ENCODE measurements at places on chromosomes 6 and 20. TPM values are rescaled to one million over a fixed set of nuclear protein-coding genes. Genes with fewer than 3 reads are reported as not detected.

The LIN28B gene
- total RNA-seq, result 0.07 TPM

The SOX18 gene
- not detected for total RNA-seq

The SLC32A1 gene
- total RNA-seq, result not detected

GRCh38 chr6:43923376-43924221 is 153.6 kb downstream of the VEGFA start:
- peak; percentile 89 for DNase-seq

DNA sequence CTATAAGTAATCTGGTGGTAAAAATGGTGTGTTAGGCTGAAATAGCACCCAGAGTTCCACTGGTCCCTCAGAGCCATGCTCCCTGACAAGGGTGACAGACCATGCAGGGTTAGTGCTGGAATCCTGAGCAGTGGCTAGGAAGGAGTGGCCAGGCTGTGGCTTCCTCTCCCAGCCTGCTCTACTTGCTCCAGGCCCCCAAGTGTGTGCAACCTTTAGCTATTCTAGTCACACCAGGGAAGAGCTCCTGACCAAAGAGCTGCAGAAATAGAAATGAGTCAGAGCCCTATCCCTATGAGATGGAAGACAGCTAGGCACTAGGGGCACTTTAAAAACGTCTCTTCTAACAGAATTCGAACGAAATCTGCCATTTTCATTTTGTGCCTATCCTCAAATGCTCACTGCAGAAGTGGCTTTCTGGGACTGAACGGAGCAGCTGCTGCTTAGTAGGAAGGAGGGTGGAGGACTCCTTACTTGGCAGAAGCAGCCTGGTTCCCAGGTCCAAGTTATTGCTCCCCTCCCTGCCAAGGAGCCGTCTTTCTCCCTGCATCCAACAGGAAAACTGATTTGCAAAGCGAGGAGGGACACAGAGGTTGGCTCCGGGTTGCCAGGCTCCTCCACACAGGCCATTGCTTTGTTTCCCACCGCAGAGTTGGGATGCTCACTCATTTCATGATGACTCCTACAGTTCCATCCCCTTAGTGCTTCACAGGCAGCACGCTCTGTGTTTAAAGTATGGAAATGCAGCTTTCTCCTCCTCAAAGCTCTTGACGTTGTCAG is 754.5 kb downstream of the C6orf118 start:
- DNase-seq, result peak; percentile 2

GRCh38 chr6:15480525-15480924 is 182.3 kb downstream of the DTNBP1 start:
- DNase-seq, result no peak

DNA sequence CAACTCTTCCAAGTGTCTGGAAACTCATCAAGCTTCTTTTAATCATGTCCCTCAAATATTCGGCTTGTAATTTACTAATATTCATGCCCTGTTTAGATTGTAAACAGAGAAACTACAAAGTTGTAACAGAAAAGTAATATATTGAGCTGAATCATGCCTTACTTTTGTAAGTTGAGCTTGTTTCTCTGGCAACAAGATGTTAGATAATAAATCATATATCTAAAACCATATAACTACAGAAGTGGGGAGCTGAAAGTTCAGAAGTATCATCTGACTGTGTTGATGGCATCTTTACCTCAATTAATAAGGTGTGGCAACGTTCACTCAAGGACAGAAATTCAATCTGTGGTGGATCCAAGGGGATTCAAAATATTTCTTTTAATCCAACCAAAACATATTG is 263.9 kb downstream of the PLCB1 start:
- no peak for DNase-seq
